ENCODE measurements at places on chromosomes 6 and 20. TPM values are rescaled to one million over a fixed set of nuclear protein-coding genes. Genes with fewer than 3 reads are reported as not detected.

FERMT1 gene
- 4.2 TPM for total RNA-seq

ADGRF1 gene
- not detected for total RNA-seq

TSBP1 gene
- total RNA-seq: not detected

TINAG gene
- not detected for total RNA-seq

MAPK13 gene
- 6.6 TPM for total RNA-seq

SRSF12 gene
- total RNA-seq: under 0.01 TPM

PACSIN1 gene
- not detected for total RNA-seq

RSPO3 gene
- total RNA-seq: 0.13 TPM

WFDC2 gene
- not detected for total RNA-seq

TRIM15 gene
- total RNA-seq: not detected

PAK5 gene
- not detected for total RNA-seq

ETV7 gene
- not detected for total RNA-seq

RIPPLY2 gene
- total RNA-seq: not detected

CABLES2 gene
- 3.0 TPM for total RNA-seq

TRIM40 gene
- total RNA-seq: not detected

C6orf15 gene
- not detected for total RNA-seq

RUNX2 gene
- 4.4 TPM for total RNA-seq

MAN1A1 gene
- 33.4 TPM for total RNA-seq

DZANK1 gene
- 3.4 TPM for total RNA-seq
